ENCODE measurements at places on chromosomes 5 and 9.

DNA sequence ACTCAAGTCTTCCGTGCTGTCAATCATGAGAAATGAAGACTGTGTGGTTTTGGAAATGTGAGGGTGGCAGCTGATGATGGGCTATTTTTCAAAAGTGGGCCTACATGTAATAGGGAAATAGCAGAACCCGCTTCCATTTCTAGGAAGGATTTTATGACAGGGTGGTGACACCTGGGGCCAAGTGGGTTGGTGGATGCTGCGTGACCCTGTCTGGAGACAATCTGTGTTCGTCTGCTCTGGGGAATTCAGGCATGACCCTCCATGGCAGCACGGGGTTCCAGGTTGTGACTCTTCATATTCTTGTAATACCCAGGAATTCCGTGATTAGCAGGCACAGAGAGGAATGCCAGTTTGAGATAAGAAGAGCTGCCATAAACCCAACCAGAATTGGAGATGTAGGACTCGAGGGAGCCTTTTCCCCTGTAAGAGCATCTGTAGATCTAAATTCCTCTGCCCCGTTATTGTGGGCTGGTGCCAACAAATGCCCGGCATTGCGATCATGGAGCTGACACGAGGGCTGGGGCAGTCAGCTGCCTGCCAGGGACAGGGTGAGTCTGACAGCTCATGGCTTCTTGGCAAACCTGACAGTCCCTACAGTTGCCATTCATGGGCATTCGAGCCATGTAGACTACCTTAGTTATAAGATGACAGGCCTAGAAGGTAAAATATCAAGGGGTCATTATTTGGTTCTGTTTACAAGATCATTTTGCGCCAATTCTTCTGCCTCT lies 279.7 kb downstream of the GADD45G start:
- no peak for DNase-seq

GRCh38 chr9:120891884-120892747 lies 15.1 kb upstream of the PHF19 start:
- no peak for DNase-seq

- DNase-seq: no peak
These were observed 137.9 kb upstream of the PPP1R26 start for GRCh38 chr9:135341612-135342169.

DNA sequence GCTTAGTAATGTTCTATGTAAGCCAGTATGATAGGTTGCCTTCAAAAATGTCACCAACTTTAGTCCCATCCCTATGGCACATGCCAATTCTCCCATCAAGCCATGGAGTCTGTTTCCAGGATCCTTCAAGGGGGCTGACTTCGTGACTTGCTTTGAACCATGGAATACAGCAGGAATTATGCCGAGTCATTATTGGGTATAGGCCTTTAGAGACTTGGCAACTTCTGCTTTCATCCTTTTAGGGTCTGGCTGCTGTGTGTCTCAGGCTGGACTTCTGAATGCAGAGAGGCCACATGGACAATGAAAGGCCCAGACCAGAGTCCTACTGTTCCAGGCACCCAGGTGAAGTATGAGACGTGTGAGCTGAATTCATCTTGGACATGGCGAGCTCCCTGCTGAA lies 109.8 kb downstream of the DENND1A start:
- DNase-seq: no peak

- DNase-seq: no peak
These were observed 31.4 kb downstream of the COL27A1 start for GRCh38 chr9:114186605-114187289.

Measured in T-helper 9 cell (primary cell).